Mesenteric fat pad (tissue), 1 donor: ENCODE measurements at places on chromosomes 2 and 18. TPM values are rescaled to one million over a fixed set of nuclear protein-coding genes. Genes with fewer than 3 reads are reported as not detected.

KDM3A gene
- 22.1 TPM for total RNA-seq

ZSWIM2 gene
- total RNA-seq = 1.2 TPM

DNA sequence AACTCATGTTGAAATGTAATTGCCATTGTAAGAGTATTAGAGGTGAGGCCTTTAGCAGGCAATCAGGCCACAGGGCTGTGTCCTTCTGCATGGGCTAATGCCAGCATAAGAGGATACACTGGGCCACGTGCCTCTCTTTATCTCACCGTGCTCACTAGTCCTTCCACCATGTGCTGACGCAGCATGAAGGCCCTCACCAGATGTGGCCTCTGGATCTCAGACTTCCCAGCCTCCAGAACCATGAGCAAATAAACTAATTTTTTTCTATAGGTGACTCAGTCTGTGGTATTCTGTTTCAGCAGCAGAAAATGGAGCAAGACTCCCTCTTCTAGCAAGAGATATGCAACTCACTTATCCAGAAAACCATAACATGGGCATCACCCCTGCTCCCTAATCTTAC is 149.7 kb upstream of the ZNF236 start:
- no peak for DNase-seq

- DNase-seq = no peak
Observed at GRCh38 chr2:98298683-98299164, 47.5 kb upstream of the CNGA3 start.

DNA sequence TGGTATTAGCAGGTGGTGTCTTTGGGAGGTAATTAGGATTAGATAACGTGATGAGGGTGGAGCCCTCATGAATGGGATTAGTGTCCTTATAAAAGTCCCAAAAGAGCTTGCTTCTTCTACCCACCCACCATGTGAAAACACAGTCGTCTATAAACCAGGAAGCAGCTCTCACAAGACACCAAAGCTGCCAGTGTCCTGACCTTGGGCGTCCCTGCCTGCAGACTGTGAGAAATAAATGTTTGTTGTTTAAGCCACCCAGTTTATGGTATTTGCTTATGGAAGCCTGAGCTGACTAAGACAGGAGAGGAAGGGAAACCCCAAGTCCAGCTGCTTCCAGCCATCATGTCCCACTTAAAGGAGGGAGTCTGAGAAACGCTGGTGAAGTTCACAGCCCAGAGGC is 13.6 kb downstream of the ADI1 start:
- DNase-seq = peak; percentile 28

DNA sequence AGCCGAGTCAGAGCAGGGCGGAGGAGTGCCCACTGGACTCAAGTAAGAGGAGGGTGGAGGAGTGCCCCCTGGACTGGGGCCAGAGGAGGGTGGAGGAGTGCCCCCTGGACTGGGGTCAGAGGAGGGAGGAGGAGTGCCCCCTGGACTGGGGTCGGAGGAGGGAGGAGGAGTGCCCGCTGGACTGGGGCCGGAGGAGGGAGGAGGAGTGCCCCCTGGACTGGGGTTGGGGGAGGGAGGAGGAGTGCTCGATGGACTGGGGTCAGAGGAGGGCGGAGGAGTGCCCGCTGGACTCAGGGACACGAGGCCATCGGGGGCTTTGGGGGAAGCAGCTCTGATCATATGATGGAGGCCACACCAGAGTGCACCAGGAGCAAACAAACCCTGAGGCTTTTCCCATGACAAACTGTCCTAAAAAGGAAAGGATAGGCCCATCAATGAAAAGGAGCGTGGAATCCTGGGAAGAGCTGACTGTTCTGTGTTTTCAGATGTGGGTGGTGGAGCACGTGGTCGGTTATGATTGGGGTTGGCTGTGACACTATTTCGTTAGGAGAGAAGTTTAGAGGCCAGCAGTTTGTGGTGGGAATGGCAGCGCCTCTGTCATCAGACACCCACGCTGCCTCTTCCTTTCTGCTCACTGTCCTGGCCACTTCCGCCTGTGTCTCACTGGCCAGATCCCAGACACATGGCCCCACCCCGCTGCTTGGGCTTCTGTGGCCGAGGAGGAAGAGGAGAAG is 24.5 kb upstream of the HPCAL1 start:
- DNase-seq = no peak

DNA sequence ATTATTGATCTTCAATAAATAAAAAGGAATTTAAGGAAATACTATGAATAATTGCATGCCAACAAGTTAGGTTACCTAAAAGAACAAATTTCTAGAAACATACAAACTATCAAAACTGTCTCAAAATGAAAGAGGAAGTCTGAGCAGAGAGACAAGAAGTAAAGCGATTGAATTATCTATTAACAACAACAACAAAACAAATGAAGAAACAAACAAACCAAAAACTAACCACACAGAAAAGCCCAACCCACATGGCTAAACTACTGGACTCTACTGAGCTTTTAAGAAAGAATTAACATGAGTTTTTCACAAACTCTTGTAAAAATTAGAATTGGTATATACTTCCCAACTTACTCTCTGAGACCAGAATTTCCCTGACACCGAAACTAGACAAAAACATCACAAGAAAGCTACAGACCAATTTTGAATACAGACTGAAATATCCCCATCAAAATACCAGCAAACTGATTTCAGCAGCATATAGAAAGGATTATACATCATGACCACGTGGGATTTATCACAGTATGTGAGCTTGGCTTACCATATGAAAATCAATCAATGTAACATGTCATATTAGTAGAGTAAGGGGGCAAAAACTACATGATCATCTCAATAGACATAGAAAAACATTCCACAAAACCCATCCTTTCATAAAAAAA is 16.6 kb upstream of the GALNT1 start:
- DNase-seq = no peak

GRCh38 chr2:132550946-132551345 is 119.1 kb downstream of the LYPD1 start:
- DNase-seq = no peak

- DNase-seq = no peak
Observed at GRCh38 chr2:113698892-113699447, 57.5 kb downstream of the SLC35F5 start.

GRCh38 chr2:45542013-45542412 is 69.1 kb downstream of the SRBD1 start:
- no peak for DNase-seq

DNA sequence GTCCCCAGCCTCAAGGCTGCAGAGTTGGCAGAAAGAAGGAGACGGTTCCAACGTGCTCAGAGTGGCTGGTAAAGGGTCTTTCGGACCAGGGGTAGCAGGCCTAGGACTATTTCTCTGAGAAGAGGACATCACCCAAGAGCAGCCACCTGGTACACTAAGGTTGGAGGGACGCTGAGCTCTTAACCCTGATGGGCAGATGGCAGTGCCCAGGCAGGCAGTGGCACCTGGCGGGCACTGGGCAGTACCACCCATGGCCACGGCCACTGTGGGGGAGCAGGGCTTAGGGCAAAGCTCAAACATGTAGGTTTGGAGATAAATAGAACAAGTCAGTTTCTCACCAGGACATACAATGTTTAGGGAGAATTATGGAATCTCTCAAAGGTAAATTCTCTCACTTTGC is 53.5 kb downstream of the MBP start:
- no peak for DNase-seq

DNA sequence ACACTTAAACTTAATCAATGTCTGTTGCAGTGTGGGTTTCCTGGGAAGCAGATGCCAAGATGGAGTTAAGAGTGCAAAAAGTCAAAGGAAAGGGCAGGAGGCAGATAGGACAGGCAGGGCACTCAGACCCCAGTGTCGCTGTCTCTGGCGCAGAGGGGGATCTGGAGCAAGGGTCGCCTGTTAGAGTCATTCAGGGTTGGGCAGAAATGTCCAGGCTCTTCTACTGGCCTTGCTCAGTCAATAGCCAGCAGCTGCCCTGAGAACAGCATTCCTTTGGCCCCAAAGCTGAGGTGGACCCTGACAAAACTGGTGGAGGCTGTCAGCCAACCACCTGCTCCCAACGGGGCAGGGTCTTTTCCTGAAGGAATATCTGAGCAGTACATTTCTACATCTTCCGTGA is 97.1 kb upstream of the SLC66A3 start:
- DNase-seq = no peak
